ENCODE measurements at places on chromosomes 6 and 20.

- peak; percentile 22 for DNase-seq
Observed at GRCh38 chr6:10409731-10410206, 5.1 kb downstream of the TFAP2A start.

- no peak for DNase-seq
Observed at GRCh38 chr20:48995589-48995988, 50.5 kb upstream of the CSE1L start.

GRCh38 chr6:37150314-37150713, 19.6 kb upstream of the PIM1 start:
- no peak for DNase-seq

DNA sequence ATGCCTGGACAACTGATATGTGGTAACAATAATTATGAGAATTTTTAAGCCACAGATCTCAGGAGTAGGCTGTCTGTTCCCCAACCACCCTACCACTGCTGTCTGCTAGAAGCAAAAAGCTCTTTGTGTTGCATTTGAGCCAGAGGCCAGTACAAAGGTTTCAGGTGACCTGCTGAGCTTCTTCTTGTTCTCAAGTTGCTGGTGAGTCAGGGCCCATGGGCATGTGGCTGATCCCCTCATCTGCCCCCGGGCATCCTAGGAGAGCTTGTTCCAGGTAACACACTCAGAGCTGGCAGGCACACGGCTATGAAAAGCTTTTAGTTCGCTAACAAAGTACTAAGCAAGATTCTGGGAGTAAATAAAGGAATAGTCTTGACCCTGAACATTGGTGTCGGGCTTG, 285.3 kb downstream of the CDC5L start:
- no peak for DNase-seq

Data from RKO (cell line).